ENCODE measurements at places on chromosomes 1 and 21. TPM values are rescaled to one million over a fixed set of nuclear protein-coding genes. Genes with fewer than 3 reads are reported as not detected.

The FCRL1 gene
- not detected for total RNA-seq

The PTPN22 gene
- not detected for total RNA-seq

The CITED4 gene
- 145 TPM for total RNA-seq

The LCE1E gene
- total RNA-seq, result not detected

The RNF223 gene
- total RNA-seq, result 0.08 TPM

The PCSK9 gene
- 0.26 TPM for total RNA-seq

The RGS5 gene
- total RNA-seq, result 1.5 TPM

The REN gene
- not detected for total RNA-seq

The ZNF691 gene
- 9.9 TPM for total RNA-seq

The PROK1 gene
- not detected for total RNA-seq

The FAM3B gene
- total RNA-seq, result not detected

The S100A9 gene
- 0.44 TPM for total RNA-seq

DNA sequence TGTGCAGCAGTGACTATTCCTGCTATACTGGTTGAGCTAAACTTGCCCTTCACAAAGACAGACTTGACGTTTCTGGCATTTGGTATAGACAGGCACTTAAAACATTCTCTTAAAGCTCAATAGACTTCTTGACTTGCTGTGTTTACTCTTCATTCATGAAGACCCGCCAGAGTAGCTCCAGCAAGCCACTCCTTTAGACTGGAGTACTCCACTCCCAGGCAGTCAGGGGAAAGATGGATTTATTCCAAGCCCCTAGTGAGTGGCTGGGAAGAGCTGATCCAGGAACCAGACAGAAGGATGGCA is 70.7 kb downstream of the EVA1C start:
- no peak overlapping the region for H3K4me3 ChIP-seq
- DNase-seq, result no peak
- H3K27me3 ChIP-seq, result no peaks in the 10 kb centered on the region
- no peak overlapping the region for H3K27ac ChIP-seq

DNA sequence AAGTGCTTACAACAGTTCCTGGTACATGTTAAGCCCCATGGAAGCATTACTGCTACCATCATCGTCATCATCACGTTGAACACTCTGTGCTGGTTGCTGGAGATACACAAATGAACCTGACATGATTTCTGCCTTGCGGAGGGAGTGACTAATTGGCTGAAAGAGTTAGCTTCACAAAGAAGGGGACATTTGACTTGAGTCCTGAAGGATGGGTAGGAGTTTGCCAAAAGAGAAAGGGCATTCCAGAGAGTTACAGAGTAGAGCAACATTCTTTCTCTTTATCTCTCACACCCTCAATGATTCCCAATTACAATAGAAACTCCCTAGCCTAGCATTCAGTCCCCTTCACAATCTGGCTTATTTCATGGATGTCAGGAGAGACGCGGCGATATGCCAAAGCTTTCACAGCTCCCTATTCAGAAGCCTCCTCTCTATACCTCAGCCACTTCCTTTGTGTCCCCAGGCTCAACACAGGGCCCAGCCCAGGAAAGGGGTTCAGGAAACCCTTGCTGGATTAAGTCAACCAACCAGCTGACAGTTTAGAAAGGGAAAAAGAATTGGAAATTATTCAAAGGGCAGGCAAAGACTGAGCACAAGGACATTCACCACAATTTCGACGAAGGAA is 38.0 kb downstream of the SLC1A7 start:
- H3K4me1 ChIP-seq, result peaks cover 23% of the 10 kb centered on the region
- no peak overlapping the region for H3K27ac ChIP-seq
- no peaks in the 10 kb centered on the region for H3K27me3 ChIP-seq
- H3K36me3 ChIP-seq, result no peaks in the 10 kb centered on the region
- no peak overlapping the region for H3K4me3 ChIP-seq

- H3K27me3 ChIP-seq, result no peaks in the 10 kb centered on the region
- peak overlapping the region; percentile 86 for H3K4me3 ChIP-seq
- H3K4me1 ChIP-seq, result peaks cover 33% of the 10 kb centered on the region
- DNase-seq, result peak; percentile 64
These were observed 2.1 kb upstream of the PEX10 start for GRCh38 chr1:2414297-2414958.

DNA sequence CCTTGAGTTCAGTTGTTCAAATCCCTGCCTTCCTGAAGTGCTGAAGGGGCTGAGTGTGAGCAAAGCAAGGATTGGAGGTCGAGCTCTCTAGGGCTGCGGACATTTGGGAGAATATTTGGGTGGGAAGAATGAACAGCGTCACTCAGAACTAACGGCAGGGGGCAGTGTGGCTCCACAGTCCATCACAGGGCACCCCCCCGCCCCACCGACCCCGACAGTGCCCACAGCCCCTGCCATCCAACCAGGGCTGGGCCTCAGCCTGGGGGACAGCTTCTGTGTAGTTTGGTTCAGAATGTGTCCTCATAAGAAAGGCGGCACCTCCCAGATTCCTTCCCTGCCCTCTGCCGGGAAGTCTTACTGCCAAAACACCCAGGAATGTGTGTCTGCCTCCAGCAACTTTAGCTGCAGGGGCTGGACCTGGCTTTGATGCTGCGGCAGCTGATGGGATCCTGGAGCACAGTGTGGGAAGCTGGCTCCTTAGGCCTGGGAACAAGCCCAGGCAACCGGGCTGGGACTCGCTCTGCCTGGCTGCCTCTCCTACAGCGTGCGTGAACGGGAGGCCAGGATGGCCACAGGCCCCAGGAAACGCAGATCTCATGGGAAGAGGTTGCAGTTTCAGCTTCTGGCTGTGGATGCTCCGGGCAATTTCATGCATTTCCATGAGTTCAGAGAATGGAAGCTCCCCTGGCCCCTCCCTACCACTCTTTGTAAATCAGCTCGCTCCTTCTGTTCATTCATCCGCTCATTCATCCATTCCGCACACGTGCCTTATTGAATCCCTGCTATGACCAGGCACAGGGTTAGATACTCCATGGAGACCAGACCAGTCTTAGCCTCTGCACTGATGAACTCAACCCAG is 104.9 kb upstream of the TMPRSS2 start:
- no peak for DNase-seq
- H3K27me3 ChIP-seq, result no peaks in the 10 kb centered on the region
- no peaks in the 10 kb centered on the region for H3K36me3 ChIP-seq
- peak overlapping the region; percentile 97 for H3K27ac ChIP-seq
- peaks cover 57% of the 10 kb centered on the region for H3K4me1 ChIP-seq

- H3K4me3 ChIP-seq, result no peak overlapping the region
- peaks cover 2% of the 10 kb centered on the region for H3K27me3 ChIP-seq
- no peak overlapping the region for H3K27ac ChIP-seq
- no peaks in the 10 kb centered on the region for H3K36me3 ChIP-seq
- no peak for DNase-seq
- no peaks in the 10 kb centered on the region for H3K4me1 ChIP-seq
These were observed 7.7 kb downstream of the LRRC52 start for GRCh38 chr1:165551469-165551868.

GRCh38 chr1:228375578-228376261 is 30.9 kb downstream of the TRIM11 start:
- H3K4me1 ChIP-seq, result peaks cover 16% of the 10 kb centered on the region
- H3K27me3 ChIP-seq, result no peaks in the 10 kb centered on the region
- no peak overlapping the region for H3K4me3 ChIP-seq
- DNase-seq, result no peak
- no peak overlapping the region for H3K27ac ChIP-seq
- no peaks in the 10 kb centered on the region for H3K36me3 ChIP-seq

DNA sequence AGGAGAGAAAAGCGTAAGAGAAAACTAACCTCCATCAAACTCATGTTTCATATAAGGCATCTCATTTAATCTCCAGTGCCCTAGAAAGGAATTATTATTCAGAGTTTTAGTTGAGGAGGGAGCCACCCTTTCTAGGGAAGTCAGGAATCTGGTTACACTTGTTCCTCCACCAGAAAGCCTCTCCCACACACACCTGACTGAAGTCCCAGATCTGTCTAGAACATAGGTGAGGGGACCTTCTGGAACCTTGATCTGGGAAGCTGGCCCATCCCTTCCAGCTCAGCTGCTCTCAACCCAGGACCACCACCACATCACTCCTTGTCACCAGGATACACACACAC is 1.9 kb upstream of the DENND2D start:
- no peak for DNase-seq
- H3K27ac ChIP-seq, result no peak overlapping the region
- H3K4me1 ChIP-seq, result no peaks in the 10 kb centered on the region
- H3K4me3 ChIP-seq, result no peak overlapping the region

- no peak overlapping the region for H3K27ac ChIP-seq
- no peak overlapping the region for H3K4me3 ChIP-seq
- DNase-seq, result no peak
- H3K4me1 ChIP-seq, result no peaks in the 10 kb centered on the region
These were observed 106.1 kb downstream of the CRYAA start for GRCh38 chr21:43274946-43275310.

- no peak overlapping the region for H3K27ac ChIP-seq
- H3K27me3 ChIP-seq, result no peaks in the 10 kb centered on the region
- H3K4me3 ChIP-seq, result no peak overlapping the region
- H3K36me3 ChIP-seq, result no peaks in the 10 kb centered on the region
- no peaks in the 10 kb centered on the region for H3K4me1 ChIP-seq
- DNase-seq, result no peak
These were observed 18.2 kb downstream of the SLC6A9 start for GRCh38 chr1:44012941-44013609.

GRCh38 chr1:78464449-78464891 is 26.3 kb upstream of the PTGFR start:
- no peaks in the 10 kb centered on the region for H3K36me3 ChIP-seq
- no peaks in the 10 kb centered on the region for H3K4me1 ChIP-seq
- no peak overlapping the region for H3K4me3 ChIP-seq
- no peaks in the 10 kb centered on the region for H3K27me3 ChIP-seq
- no peak for DNase-seq
- H3K27ac ChIP-seq, result no peak overlapping the region

- H3K36me3 ChIP-seq, result no peaks in the 10 kb centered on the region
- no peak overlapping the region for H3K4me3 ChIP-seq
- H3K27me3 ChIP-seq, result no peaks in the 10 kb centered on the region
- no peak for DNase-seq
- H3K4me1 ChIP-seq, result no peaks in the 10 kb centered on the region
These were observed 32.1 kb downstream of the LAMC2 start for GRCh38 chr1:183218027-183218618.

DNA sequence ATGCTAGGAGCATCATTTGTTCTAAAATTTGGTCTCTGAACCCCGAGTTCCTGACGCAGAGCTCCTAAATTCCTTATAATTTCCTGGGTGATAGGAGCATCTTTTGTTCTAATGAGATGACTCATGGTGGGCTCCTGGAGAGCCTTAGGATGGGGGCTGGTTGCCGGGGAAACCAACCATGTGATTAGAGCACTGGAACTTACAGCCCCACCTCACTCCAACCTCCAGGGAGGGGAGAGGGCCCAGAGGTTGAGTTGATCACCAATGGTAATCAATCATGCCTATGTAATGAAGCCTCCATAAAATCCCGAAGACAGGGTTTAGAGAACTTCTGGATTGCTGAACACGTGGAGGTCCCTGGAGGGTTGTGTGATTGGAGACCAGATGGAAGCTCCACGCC is 7.7 kb downstream of the SHISAL2A start:
- H3K36me3 ChIP-seq, result no peaks in the 10 kb centered on the region
- H3K27me3 ChIP-seq, result no peaks in the 10 kb centered on the region
- no peak overlapping the region for H3K27ac ChIP-seq

GRCh38 chr1:226029093-226029496 is 30.0 kb upstream of the SDE2 start:
- H3K4me1 ChIP-seq, result no peaks in the 10 kb centered on the region
- no peaks in the 10 kb centered on the region for H3K27me3 ChIP-seq
- no peaks in the 10 kb centered on the region for H3K36me3 ChIP-seq
- H3K4me3 ChIP-seq, result no peak overlapping the region
- H3K27ac ChIP-seq, result no peak overlapping the region
- DNase-seq, result no peak

- H3K27me3 ChIP-seq, result no peaks in the 10 kb centered on the region
- H3K4me1 ChIP-seq, result no peaks in the 10 kb centered on the region
- no peak overlapping the region for H3K4me3 ChIP-seq
- H3K36me3 ChIP-seq, result no peaks in the 10 kb centered on the region
These were observed 59.6 kb downstream of the BEND5 start for GRCh38 chr1:48717082-48717481.

GRCh38 chr1:207308451-207309190 is 12.9 kb upstream of the CD55 start:
- no peak overlapping the region for H3K27ac ChIP-seq
- DNase-seq, result no peak
- H3K4me1 ChIP-seq, result peaks cover 11% of the 10 kb centered on the region
- no peaks in the 10 kb centered on the region for H3K36me3 ChIP-seq

DNA sequence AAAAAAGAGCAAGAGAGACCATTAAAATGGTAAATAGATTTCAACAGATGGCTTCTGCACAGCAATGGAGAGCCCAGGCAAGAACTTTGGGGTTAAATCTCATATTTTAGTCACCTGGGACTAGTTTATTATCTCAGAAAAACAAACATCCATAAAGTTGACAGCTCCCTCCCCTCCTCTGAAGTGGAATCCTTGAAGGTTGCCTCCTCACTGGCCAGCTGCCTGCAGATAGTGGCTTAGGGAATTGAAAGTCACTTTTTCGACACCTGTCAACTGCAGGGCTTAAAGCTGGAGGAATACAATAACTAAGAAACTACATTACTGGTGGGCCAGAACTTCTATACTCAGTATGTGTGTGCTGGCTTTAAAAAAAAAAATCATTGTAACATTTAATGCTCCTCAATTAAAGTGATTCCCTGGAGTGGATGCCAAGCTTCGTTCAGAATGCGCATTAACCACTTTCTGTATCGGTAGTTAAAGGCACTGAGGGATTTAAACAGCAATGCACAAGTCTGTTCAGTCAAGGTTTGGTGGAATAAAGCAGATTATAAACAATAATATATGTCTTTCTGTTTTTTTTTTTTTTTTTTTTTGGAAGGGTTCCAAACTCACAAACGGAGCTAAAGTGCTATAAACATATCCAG is 52.5 kb downstream of the LHX4 start:
- no peaks in the 10 kb centered on the region for H3K27me3 ChIP-seq
- no peak overlapping the region for H3K27ac ChIP-seq
- H3K4me1 ChIP-seq, result no peaks in the 10 kb centered on the region

DNA sequence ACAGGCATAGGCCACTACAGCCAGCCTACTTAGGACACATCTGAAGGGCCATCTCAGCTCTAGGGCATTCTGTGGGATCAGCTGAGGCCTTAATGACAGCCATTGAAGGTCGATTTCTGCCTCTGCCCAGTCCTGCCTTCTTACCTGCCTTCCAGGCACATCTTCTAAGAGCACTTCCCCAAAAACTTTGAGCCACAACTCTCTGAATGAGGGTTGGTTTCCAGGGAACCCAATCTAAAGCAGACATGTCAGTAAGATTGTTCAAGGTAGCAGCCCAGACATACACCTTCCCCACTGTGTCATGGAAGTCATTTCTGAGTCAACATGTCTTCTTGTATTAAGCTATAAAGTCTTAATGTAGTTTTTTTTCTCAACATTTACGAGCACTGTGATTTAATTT is 18.2 kb upstream of the SSBP3 start:
- H3K27me3 ChIP-seq, result no peaks in the 10 kb centered on the region
- DNase-seq, result no peak
- no peak overlapping the region for H3K4me3 ChIP-seq
- H3K27ac ChIP-seq, result no peak overlapping the region
- H3K36me3 ChIP-seq, result no peaks in the 10 kb centered on the region

GRCh38 chr1:101781201-101781831 is 215.4 kb downstream of the OLFM3 start:
- no peaks in the 10 kb centered on the region for H3K4me1 ChIP-seq
- no peaks in the 10 kb centered on the region for H3K36me3 ChIP-seq
- H3K27me3 ChIP-seq, result no peaks in the 10 kb centered on the region
- H3K4me3 ChIP-seq, result no peak overlapping the region
- no peak for DNase-seq

GRCh38 chr1:109134423-109134822 is 20.5 kb downstream of the ELAPOR1 start:
- H3K4me3 ChIP-seq, result no peak overlapping the region
- no peaks in the 10 kb centered on the region for H3K4me1 ChIP-seq
- DNase-seq, result no peak
- H3K36me3 ChIP-seq, result no peaks in the 10 kb centered on the region

- no peaks in the 10 kb centered on the region for H3K36me3 ChIP-seq
- H3K27me3 ChIP-seq, result no peaks in the 10 kb centered on the region
- DNase-seq, result no peak
- no peak overlapping the region for H3K27ac ChIP-seq
These were observed 1.5 kb downstream of the FPGT start for GRCh38 chr1:74199504-74199903.
